ENCODE measurements at places on chromosomes 16 and 17.

DNA sequence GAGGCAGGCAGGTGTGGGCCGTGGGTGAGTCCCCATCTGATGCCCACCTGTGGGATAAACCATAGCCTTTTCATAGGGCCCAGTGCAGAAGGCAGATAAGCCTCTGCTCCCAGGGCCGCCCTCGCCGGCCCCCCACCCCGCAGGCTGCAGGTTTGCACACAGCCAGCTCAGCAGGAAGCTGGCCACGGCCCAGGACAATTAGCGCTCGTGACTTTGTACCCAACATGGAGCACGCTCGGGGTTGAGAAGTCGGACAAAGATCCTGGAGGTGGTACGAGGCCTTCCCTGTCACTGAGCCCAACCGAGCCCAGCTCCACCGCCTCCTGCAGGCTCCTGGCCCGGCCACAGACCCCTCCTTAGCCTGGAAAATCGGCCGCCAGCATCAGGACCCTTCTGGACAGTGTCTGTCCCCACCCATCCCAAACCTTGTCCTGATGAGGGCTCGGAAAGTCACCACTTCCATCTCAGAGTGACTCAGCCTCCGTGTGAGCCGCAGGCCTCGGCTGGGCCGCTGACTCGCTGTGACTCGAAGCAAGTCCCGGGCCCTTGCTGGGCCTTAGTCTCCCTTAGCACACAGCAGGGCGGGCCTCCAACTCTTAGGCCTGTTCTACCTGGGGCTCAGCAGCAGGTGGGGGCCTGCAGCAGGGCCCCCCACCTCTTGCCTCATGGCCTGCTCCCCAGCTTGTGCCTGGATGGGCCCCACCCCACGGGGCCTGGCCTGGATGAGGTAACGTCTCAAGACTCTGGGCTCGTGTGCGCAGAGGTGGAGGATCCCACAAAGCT is 22.7 kb downstream of the FAM83G start:
- no peak for DNase-seq

- DNase-seq, result no peak
These were observed 13.8 kb upstream of the C16orf87 start for GRCh38 chr16:46844771-46845170.

- DNase-seq, result no peak
These were observed 37.6 kb downstream of the HS3ST4 start for GRCh38 chr16:25729188-25729915.

- no peak for DNase-seq
These were observed 29.1 kb upstream of the RASD1 start for GRCh38 chr17:17525311-17525710.

GRCh38 chr16:84952335-84953189 is 58.8 kb downstream of the ZDHHC7 start:
- peak; percentile 82 for DNase-seq

DNA sequence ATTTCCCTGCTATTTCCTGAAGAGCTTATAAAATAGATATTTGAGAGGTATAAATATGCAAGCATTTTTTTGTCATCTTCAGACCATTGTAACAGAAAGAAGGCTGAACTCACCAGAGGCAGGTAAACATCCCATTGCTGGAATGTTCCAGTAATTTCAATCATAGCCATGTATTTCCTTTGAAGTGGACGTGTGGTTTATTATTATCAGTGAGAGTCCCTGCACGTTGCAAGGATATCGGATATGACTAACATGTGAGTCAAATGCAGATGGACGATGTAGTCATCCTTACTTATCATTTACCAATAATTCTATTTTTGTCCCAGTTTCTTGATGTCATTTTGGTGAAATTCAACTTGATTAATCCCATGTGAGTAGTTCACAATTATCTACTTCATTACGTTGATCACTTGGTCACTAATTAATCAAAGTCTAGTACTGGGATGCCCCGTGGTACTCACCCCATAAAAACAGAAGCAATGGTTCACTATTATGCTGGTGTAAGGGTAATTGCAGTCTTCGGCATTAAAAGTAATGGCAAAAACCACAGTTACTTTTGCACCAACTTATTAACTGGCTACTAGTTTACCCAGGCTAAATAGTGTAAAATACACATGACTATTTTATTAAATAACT is 89.5 kb downstream of the VAT1L start:
- DNase-seq, result no peak

DNA sequence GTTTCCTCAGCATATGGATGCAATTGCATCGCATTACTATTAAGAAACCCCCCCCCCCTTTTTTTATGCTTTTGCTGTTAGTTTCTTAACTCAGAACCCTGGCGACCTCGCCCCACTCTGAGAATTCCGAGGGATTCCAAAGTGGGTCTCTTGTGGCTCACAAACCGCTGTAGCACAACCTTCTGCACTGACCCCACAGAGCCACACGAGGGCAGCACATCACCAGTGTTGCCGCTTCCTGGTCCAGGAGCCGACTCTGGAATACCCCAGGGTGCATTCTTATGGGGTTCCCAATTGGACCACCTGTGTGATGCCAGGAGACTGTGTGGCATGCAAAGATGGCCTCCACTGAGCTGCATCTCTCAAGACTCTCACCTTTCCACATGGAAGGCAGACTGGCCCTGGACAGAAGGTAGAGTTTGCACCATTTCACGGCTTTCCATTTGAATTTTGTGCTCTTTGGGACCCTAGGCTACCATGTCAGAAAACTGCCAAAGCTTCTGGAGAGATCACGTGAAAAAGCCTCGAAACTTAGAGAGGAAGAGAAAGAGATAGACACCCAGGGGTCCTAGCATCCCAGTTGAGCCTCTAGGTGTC is 432.7 kb upstream of the ASIC2 start:
- no peak for DNase-seq

DNA sequence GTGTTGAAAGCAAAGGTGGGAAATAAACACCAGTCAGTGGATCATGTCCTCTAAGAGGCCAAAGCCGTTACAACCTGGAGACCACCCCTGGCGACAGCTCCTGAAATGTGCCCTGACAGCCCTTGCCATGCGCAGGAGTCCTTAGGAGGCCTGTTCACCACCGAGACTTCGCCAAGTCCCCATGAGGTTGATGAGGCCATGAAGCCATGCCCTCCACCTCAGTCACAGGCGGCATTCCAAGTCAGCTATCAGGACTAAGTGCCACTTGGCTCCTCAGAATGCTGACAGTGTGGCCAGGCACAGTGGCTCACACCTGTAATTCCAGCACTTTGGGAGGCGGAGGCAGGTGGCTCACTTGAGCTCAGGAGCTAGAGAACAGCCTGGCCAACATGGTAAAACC is 27.1 kb downstream of the ADAM11 start:
- DNase-seq, result no peak

DNA sequence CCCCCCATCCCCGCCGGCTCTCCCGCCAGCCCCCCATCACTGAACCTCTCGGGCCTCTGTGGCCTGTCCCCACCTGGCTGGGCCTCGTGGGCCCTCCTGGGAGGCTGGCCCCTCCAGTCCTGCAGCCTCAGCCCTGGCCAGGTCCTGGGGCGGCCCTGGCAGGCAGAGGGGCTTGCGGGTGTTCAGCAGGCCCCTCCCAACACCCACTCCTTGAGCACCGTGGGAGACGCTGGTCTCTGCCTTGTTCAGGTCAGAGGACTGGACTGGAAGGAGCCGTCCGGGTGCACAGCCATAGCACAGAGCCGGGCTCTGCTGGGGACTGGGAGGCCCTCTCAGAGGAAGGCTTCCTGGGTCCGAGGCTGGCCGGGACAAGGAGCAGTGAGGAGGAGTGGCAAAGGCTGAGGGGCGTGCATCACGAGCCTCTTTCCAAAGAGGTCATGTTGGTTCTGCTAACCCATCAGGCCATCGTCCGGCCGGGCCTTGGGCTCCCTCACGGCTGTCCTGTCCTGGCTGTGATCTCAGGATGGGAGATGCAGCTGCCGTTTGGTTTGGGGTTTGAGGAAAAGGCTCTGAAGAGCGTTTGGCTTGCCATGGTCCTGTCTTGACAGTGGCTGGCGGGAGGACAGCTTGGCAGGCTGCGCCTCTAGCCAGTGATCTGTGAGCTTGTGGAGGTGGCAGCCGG is 6.3 kb upstream of the PABPN1L start:
- no peak for DNase-seq

DNA sequence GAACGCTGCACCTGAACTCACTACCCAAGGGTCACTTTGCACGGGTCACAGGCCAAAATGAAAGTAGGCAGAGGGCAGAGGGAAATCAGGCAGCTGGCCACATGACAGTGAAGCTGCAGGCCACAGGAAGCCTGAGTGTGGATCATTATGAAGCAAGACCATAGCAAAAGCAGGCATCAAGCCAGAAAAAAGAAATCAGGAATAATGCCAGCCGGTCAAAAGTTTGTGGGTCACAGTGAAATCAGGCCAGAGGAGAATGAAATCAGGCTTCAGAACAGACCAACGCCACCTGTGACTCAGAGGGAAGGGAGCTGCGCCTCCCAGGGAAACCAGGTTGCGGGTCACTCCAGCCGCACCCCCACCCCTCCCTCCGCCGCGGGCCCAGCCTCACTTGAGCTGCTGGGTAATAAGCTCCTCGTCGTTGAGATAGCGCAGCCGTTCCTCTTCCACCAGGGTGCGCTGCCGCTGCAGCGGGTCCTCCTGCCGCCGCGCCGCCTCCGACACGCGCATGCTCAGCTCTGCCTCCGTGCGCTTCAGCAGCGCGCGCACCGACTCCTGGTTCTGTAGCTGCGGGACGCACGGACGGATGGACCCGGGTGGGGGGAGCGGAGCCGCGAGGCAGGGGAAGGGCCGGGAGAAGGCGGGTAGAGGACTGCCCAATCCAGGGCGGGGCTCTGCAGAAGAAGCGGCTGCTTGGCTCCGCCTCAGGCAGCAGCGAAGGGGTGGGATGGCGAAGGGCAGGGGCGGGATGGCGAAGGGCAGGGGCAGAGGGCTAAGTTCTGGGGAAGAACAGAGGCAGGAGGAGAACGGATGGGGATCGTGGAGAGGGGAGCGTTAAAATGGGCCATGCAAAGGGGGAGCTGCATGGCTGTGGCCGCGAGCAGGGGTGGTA is 47.7 kb downstream of the SRCIN1 start:
- peak; percentile 94 for DNase-seq

- DNase-seq, result no peak
These were observed 2.6 kb upstream of the IL17C start for GRCh38 chr16:88635671-88636319.

DNA sequence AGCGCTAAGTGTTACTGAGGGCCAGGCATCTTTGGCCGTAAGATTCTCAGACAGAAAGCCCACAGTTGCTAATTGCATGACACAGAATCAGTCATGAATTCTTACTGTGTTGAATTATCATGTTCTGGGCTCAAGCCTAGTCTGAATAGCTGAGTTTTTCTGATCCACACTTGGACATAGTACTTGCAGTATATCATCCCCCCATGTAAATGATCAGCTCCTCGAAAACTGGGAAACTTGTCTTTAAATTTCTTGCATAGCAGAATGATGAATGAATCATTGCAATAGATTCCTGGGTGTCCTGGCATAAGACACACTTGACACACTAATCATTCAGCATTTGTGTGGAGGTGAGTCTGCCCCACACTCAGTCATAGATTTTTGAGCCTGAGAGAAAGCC is 2.2 kb downstream of the MLYCD start:
- DNase-seq, result no peak

- DNase-seq, result no peak
These were observed 63.1 kb downstream of the ZDHHC7 start for GRCh38 chr16:84947996-84948850.

- DNase-seq, result no peak
These were observed 20.2 kb upstream of the GUCY2D start for GRCh38 chr17:7982173-7982572.

- DNase-seq, result no peak
These were observed 93.5 kb downstream of the CDYL2 start for GRCh38 chr16:80710918-80711317.

GRCh38 chr16:12296991-12297390 is 320.5 kb downstream of the SNX29 start:
- DNase-seq, result no peak

DNA sequence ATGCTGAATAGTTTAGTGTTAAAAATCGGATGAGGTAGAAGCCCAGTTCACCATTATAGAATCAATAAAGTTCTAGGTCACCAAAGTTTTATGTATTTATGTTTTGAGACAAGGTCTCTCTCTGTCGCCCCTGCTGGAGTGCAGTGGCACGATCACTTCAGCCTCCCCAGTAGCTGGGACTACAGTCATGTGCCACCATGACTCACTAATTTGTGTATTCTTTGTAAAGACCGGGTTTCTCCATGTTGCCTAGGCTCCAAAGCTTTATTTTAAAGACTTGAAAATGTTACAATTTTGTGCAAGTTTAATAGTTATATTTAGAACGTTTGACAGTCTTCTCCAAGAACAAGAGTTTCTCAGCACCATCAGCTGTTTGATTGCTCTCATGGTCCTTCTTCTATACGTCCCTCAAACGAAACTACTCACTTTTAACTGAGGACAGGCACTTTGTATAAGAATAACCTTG is 32.1 kb downstream of the NDE1 start:
- no peak for DNase-seq

DNA sequence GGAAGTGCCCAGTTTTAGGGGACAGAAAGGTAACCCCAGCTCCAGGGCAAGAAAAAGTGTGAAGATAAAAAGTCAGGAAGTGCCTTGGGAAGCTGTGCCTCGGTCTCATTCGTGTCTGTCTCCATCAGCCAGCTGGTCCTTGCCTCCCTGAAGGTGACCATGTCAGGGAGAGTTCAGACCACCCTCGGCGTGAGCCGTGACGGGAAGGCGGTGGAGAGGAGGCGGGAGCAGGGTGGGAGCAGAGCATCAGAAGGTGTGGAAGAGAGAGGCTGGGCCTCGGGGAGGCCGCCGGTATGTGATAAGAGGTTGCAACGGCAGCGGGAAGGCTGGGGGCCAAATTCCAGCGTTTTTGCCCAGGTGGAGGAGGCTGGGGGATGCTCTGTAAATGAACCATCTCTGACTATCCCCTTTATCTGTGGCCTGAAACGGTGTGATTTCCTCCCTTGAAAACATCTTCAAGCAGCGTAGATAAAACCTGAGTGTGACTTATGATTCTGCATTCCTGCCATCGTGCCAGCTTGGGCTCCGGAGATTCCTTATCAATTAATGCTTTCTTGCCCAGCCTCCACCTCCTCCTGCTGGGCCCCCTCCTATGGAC is 251.8 kb downstream of the IRF8 start:
- DNase-seq, result no peak
